ENCODE measurements at places on chromosomes 4 and X.

DNA sequence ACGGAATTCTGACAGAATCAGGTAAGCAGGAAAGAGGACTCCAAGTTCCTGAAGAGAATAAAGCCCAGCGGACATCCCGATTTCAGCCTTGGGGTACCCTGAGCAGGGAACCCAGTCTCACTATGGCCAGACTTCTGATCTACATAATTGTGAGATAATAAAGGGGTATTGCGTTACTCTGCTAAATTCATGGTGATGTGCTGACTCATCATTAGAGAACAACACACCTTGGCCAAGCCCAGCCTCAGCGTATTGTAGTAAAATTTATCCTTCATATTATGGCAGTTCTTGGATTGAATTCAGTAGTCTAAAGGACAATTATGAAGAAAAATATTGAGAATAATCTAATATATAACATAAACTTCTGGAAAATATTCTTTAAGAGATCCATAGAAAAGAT, 170.2 kb upstream of the MAD2L1 start:
- H3K27me3 ChIP-seq, result no peaks in the 10 kb centered on the region
- H3K4me3 ChIP-seq, result no peak overlapping the region
- no peak overlapping the region for H3K27ac ChIP-seq

DNA sequence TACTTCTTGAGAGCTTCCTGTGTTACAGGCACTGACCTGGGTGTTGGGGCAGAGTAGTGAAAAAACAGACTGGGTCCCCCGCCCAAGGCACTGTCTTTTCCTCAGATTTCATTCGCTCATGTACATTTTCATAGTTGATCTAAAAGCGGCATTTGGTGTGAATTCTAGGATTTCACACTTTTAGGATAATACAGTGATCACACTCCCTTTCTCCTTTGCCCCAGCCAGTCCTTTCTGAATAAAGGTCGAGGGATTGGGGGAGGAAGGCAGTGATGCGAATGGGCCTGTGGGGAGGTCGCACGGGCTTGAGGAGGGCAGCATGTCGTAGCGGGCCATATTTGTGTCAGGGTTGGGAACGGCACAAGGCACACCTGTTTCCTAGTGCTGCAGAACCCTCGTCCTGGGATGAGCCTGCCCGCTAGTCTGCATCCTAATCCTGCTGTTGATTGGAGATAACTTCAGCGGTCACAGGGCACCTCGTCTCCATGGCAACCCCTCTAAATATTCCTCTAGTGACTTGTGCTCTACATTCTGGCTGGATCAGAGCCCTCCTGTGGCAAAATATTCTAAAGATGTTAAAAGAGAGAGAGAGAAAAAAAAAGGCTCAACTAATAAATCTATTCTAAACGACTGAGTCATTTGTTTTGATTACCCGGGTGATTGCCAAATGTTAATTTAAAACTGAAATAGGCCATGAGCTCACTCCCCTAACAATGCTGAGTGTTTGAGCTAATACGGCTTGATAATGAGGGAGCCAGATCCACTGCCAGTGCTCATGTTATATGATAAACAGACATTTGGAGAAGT, 21.8 kb downstream of the FHL1 start:
- no peak overlapping the region for H3K4me3 ChIP-seq
- peak; percentile 8 for DNase-seq
- H3K27me3 ChIP-seq, result no peaks in the 10 kb centered on the region
- H3K36me3 ChIP-seq, result peaks cover 3% of the 10 kb centered on the region
- peaks cover 34% of the 10 kb centered on the region for H3K4me1 ChIP-seq

- H3K4me1 ChIP-seq, result no peaks in the 10 kb centered on the region
- no peak overlapping the region for H3K27ac ChIP-seq
- H3K4me3 ChIP-seq, result no peak overlapping the region
- H3K36me3 ChIP-seq, result peaks cover 2% of the 10 kb centered on the region
Measured at GRCh38 chr4:62161446-62161845, 961.3 kb downstream of the ADGRL3 start.

DNA sequence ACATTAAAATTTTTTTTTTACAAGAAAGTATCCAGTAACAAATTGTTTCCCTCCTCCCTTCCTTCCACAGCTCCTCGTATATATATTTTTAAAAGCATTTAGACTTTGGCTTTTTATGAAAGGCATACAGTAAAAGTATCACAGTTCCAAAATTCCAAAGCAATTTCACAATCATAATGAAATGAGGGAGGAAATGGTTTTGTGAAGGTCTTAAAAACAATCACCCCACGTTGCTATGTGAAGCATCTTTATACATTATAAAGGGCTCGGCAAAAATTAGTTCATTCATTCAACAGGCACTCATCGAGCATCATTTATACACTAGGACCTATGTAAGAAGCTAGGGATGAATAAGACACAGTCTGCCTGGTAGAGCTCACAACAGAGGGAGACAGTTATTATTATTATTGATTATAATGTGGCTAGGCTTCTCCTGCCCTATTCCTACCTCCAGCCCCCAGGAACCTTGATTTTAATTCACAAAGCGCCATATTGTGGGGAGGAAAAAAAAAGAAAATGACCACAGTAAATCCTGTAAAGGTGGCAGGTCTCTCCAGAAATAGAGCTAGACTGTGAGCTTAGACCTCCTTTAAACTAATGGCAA, 239.9 kb downstream of the MAML3 start:
- H3K27ac ChIP-seq, result no peak overlapping the region
- no peak for DNase-seq
- no peak overlapping the region for H3K4me3 ChIP-seq
- peaks cover 34% of the 10 kb centered on the region for H3K4me1 ChIP-seq

GRCh38 chr4:121007660-121008059, 64.7 kb downstream of the NDNF start:
- H3K4me1 ChIP-seq, result no peaks in the 10 kb centered on the region
- H3K36me3 ChIP-seq, result no peaks in the 10 kb centered on the region
- H3K27ac ChIP-seq, result no peak overlapping the region

DNA sequence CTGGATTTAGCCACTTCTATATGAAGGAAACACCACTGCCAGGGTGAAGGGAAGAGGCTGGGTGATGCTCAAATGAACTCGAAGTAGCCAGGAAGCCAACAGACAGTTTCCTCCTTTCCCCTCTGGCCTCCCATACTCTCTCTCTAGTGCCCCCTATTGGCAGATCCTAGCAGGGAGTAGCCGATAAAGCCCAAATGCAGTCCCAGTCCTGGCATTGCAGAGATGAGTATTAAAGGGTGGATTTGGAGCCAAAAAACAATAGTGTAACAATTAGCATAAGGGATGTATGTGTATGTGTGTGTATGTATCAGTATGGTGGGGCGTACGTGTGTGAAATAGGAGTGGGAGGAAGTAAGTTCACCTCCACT, 213.8 kb upstream of the LDB2 start:
- no peak overlapping the region for H3K4me3 ChIP-seq
- H3K36me3 ChIP-seq, result no peaks in the 10 kb centered on the region
- peak; percentile 33 for DNase-seq
- H3K4me1 ChIP-seq, result peaks cover 11% of the 10 kb centered on the region
- H3K27ac ChIP-seq, result no peak overlapping the region

DNA sequence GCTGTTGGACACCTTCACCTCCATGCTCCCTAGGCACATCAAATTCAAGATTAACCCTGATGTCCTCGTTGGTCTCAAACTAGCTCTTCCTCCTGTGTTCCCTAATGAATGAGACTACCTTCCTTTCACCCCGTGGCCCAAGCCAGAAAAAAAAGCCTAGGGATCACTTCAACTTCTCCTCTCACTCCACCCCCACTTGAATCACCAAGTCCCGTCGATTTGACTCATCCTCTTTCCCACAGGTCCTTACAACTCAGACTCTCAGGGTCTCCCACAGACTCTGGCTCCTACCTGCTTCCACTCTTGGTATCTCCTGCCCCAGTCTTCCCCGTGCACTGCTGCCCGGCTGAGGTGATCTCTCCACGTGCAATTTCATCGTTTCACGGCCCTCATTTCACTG, 8.5 kb downstream of the SLC25A43 start:
- H3K4me3 ChIP-seq, result no peak overlapping the region
- H3K4me1 ChIP-seq, result no peaks in the 10 kb centered on the region
- H3K36me3 ChIP-seq, result peaks cover 12% of the 10 kb centered on the region

- no peaks in the 10 kb centered on the region for H3K36me3 ChIP-seq
- H3K27me3 ChIP-seq, result no peaks in the 10 kb centered on the region
- peak overlapping the region; percentile 36 for H3K27ac ChIP-seq
- H3K4me3 ChIP-seq, result no peak overlapping the region
- no peaks in the 10 kb centered on the region for H3K4me1 ChIP-seq
- no peak for DNase-seq
Measured at GRCh38 chr4:74054483-74055047, 16.1 kb upstream of the CXCL3 start.

- no peaks in the 10 kb centered on the region for H3K36me3 ChIP-seq
- H3K4me3 ChIP-seq, result no peak overlapping the region
- H3K27ac ChIP-seq, result no peak overlapping the region
Measured at GRCh38 chr4:171621646-171622045, 191.6 kb upstream of the GALNTL6 start.

- H3K36me3 ChIP-seq, result peaks cover 7% of the 10 kb centered on the region
- no peak overlapping the region for H3K4me3 ChIP-seq
- H3K4me1 ChIP-seq, result no peaks in the 10 kb centered on the region
- no peak overlapping the region for H3K27ac ChIP-seq
Measured at GRCh38 chr4:41897698-41898097, 37.5 kb upstream of the TMEM33 start.

- H3K4me3 ChIP-seq, result no peak overlapping the region
- peaks cover 2% of the 10 kb centered on the region for H3K36me3 ChIP-seq
- no peaks in the 10 kb centered on the region for H3K27me3 ChIP-seq
- no peaks in the 10 kb centered on the region for H3K4me1 ChIP-seq
- no peak overlapping the region for H3K27ac ChIP-seq
Measured at GRCh38 chrX:146278381-146278780, 460.8 kb downstream of the SLITRK2 start.

GRCh38 chr4:166169111-166169510, 296.1 kb downstream of the TLL1 start:
- peaks cover 5% of the 10 kb centered on the region for H3K4me1 ChIP-seq
- no peak overlapping the region for H3K27ac ChIP-seq
- H3K27me3 ChIP-seq, result peaks cover 16% of the 10 kb centered on the region
- H3K36me3 ChIP-seq, result no peaks in the 10 kb centered on the region
- DNase-seq, result peak; percentile 4
- H3K4me3 ChIP-seq, result no peak overlapping the region

DNA sequence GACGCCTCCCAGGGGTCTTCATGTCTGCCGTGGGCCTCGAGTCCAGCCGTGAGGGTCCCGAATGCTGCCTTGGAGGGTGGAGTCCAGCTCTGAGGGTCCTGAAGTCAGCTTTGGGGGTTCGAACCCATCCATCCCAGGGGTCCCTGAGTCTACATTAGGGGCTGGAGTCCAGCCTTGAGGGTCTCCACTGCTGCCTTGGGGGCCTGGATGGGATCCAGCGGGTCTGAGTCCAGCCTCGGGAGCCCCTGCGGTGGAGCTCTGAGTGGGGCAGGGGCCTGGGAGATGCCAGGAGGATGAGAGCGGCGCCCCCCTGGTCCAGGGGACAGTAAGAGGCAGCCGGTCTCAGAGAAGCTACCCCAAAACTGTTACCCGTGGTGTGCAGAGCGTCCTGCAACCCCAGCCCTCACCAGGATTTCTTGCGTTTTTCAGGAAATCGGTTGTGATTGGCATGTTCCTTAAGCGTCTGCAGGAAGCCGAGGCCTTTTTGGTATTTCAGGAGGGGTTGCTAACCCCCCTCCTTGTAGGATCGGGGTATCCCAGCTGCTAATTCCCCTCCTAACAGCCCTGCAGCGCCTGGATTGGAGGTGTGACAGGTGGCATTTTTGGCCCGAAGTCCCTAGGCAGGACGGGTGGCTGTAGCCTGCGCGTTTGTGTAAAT, 1.7 kb upstream of the GTPBP6 start:
- peaks cover 7% of the 10 kb centered on the region for H3K36me3 ChIP-seq
- H3K4me3 ChIP-seq, result peak overlapping the region; percentile 92
- peaks cover 24% of the 10 kb centered on the region for H3K4me1 ChIP-seq
- no peak for DNase-seq
- H3K27me3 ChIP-seq, result peaks cover 23% of the 10 kb centered on the region

GRCh38 chrX:350534-351323, 32.1 kb upstream of the GTPBP6 start:
- peak overlapping the region; percentile 97 for H3K27ac ChIP-seq
- H3K36me3 ChIP-seq, result peaks cover 7% of the 10 kb centered on the region
- no peak for DNase-seq
- H3K4me1 ChIP-seq, result peaks cover 32% of the 10 kb centered on the region

DNA sequence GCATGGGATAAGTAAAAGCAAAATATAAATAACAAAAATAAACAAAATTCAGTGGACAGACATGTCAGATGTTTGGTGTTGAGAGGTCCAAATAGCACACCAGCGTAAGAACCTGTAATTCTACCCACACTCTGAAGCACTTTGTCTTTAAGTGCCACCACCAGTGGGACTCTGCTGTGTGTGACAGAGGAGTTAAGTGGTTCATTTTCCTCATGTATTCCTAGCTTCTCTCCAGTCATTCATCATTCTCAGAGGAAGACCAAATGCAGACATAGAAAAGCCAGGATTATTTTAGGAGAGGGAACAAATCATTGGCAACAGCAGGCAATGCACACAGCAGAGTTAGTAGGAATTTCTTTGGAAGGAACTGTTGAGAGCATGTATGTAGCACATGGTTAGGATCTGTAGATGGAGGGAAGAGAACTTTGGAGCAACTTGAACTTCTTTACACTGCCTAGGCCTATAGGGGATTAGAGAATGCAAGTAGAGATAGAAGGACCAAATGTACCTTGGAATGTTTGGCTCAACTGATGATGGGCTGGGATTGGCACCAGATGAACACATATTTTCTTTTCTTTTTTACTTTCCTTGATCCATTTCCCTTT, 43.0 kb upstream of the ARHGAP24 start:
- H3K27ac ChIP-seq, result no peak overlapping the region
- no peaks in the 10 kb centered on the region for H3K4me1 ChIP-seq
- no peaks in the 10 kb centered on the region for H3K36me3 ChIP-seq
- peaks cover 2% of the 10 kb centered on the region for H3K27me3 ChIP-seq

GRCh38 chr4:176791591-176792325, 964 bp downstream of the VEGFC start:
- DNase-seq, result peak; percentile 33
- H3K27ac ChIP-seq, result no peak overlapping the region
- no peaks in the 10 kb centered on the region for H3K36me3 ChIP-seq
- peaks cover 38% of the 10 kb centered on the region for H3K27me3 ChIP-seq
- H3K4me3 ChIP-seq, result peak overlapping the region; percentile 87
- peaks cover 16% of the 10 kb centered on the region for H3K4me1 ChIP-seq

- no peak overlapping the region for H3K27ac ChIP-seq
- DNase-seq, result no peak
- H3K27me3 ChIP-seq, result no peaks in the 10 kb centered on the region
- no peak overlapping the region for H3K4me3 ChIP-seq
Measured at GRCh38 chr4:52903273-52903672, 41.2 kb downstream of the RASL11B start.

GRCh38 chrX:79366873-79367749, at the start of gene ITM2A:
Gene ITM2A (minus strand): TSS chrX:79367334. CDS start chrX:79367215, 119 bp downstream.
- H3K27me3 ChIP-seq, result peaks cover 34% of the 10 kb centered on the region
- peak within 1 kb of the TSS; percentile 82 for H3K4me3 ChIP-seq
- peak; percentile 2 for DNase-seq
- no peak within 1 kb of the TSS for H3K27ac ChIP-seq
- peaks cover 11% of the 10 kb centered on the region for H3K4me1 ChIP-seq
- H3K36me3 ChIP-seq, result no peaks in the 10 kb centered on the region

GRCh38 chrX:68396953-68397352, 36.3 kb downstream of the OPHN1 start:
- peaks cover 6% of the 10 kb centered on the region for H3K4me1 ChIP-seq
- H3K27me3 ChIP-seq, result no peaks in the 10 kb centered on the region
- H3K27ac ChIP-seq, result no peak overlapping the region
- H3K4me3 ChIP-seq, result no peak overlapping the region
- no peak for DNase-seq
- no peaks in the 10 kb centered on the region for H3K36me3 ChIP-seq

GRCh38 chr4:145179281-145179860, 1.0 kb downstream of the OTUD4 start:
- H3K27me3 ChIP-seq, result no peaks in the 10 kb centered on the region
- peaks cover 7% of the 10 kb centered on the region for H3K36me3 ChIP-seq
- peaks cover 34% of the 10 kb centered on the region for H3K4me1 ChIP-seq
- H3K27ac ChIP-seq, result peak overlapping the region; percentile 51

All from neural crest cell (in vitro differentiated cells).